H9 (cell line): ENCODE measurements at places on chromosomes 6 and 20.

- DNase-seq: no peak
Measured at GRCh38 chr6:143621876-143622605, 55.7 kb upstream of the PHACTR2 start.

- no peak for DNase-seq
Measured at GRCh38 chr6:1593958-1594314, 15.8 kb upstream of the FOXC1 start.

DNA sequence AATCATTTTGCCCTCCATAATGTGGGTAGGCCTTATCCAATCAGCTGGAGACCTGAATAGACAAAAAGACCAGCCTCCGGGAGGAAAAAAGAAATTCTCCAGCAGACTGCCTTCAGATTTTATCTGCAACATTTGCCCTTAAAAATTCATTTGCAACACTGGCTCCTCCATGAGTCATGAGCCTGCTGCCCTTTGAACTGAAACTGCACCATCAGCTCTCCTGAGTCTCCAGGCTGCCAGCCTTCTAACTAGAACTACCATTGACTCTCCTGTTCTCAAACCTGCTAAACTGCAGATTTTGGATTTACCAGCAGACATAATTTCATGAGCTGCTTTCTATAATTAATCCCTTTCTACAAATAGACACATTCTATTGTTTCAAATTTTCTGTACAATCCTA is 223.9 kb upstream of the THEMIS start:
- DNase-seq: no peak

DNA sequence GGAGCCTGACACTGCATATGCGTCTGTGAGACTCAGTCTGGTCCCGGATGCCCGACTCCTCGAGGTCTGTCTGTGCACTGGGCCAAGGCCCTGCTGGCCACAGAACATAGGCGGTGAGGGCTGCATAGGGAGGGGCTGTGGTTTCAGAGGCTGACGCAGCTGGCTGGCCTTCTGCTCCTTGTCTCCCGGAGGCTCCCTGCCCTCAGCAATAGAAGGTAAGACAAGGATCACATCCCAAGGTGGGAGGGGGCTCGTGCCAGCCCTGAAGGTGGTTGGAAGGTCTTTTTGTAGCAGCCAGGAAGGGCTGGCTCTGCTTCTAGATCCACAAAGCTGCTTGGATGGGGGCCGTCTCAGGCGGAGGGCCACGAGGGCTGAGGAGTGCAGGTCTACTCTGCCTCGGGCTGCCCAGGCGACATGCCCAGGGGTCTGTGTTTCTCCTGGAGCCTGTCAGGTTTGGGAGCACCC is 239.8 kb upstream of the SULF2 start:
- DNase-seq: peak; percentile 76

DNA sequence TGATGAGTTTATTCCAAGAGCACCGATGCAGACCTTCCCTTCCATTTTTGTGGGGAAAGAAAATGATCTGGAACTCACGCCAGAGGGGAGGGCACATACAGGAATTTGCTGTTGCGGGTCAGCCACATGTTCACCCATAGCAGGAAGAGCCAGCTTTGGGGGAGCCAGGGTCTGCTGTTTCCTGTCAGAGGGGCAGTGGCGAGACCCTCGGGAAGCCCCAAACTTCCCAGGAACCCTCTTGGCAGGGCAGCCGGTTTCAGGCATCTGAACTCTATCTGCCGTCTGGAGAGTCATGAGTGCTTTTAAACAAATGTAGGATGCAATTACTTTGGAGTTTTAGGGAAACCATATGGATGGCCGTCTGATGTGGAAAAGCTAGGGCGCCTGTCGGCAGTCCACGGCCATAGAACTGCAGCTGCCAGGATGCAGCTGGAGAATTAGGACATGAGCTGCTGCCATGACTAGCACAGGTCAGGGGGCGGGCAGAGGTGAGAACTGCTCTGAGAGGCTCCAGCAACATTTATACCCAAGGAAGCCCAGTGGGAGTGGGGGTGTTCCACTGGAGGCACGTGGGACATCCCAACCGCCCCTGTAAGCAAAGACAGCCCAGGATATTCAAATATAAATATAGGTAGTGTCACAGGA is 14.8 kb upstream of the SERPINB9 start:
- DNase-seq: no peak

GRCh38 chr6:28135393-28135792 is 6.3 kb upstream of the ZKSCAN8 start:
- no peak for DNase-seq

DNA sequence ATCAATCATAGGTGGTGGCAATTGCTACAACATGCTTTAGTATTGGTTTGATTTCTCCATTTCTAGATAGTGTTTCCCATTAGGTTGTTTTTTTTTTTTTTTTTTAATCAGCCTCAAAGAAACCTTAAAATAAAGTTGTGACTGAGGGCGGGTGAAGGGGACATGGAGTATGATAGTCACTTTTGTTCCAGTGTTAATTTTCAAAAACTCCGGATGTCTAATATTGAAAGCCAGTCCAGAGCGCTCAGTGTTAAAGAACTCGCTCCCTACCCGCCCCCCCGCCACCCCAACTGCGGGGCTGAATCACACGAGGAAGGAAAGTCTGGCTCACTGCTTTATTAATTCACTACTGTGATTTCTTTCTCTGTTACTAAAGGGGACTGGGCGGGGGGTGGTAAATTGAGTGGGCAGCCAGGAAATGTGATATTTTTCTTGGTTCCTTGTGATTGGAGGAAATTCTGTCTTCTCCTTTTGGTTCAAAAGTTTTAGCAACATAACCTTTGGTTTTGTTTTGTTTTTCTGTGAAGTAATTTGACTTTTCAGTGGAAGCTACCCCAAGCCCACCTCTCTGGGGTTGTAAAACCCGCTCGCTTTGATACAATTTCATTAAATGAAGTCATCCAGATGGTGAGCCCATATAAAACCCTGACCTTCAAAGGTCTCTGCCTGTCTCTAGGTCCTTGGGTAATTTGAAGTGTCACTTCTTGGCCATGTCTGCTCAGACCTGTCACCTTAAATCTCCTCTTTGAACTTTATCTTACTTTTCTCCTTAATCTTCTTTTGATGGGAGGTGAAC is 38.0 kb downstream of the TNFAIP3 start:
- DNase-seq: no peak

- no peak for DNase-seq
Measured at GRCh38 chr6:119147101-119148053, 68.9 kb upstream of the FAM184A start.

DNA sequence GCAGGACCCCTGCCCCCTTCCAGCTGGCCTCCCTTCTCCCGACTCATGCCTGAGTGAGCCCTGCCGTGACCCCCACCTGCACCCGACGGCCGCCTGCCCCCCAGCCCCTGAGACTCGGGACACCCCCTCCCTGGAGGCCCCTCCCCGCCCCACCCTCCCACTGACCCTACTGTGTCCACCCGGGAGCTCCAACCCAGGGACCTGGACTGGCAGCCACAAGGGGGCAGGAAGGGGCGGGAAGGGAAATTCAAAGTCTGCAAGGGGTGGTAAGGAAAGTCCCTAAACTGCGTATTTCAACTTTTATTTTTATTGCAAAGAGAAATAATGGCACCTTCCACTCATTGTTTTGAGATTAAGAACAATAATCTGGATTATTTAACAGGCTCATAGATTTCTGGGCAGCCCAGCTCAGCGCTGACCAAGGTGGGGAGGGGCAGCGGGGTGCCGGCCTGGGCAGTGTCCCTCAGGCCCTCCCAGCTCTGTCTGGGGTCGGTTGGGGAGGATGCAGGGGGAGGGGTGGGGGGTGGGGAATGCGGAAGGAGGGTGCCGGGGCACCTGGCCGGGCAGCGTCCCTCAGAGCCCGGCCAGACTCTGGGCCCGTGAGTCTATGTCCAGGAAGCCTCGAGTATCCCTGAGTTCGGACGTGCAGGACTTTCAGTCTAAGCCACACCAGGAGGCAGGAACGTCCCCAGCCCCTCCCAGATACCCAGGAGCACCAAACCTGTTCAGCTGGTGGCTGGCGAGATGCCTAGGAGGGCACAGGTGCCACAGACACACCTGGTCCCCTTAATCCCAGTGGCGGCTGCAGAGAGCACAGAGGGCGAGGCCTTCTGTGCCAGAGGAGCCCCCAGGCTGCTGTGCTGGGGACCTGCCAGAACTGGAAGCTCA is 1.3 kb upstream of the PTK6 start:
- DNase-seq: no peak
